ENCODE measurements at places on chromosomes 11 and 22.

DNA sequence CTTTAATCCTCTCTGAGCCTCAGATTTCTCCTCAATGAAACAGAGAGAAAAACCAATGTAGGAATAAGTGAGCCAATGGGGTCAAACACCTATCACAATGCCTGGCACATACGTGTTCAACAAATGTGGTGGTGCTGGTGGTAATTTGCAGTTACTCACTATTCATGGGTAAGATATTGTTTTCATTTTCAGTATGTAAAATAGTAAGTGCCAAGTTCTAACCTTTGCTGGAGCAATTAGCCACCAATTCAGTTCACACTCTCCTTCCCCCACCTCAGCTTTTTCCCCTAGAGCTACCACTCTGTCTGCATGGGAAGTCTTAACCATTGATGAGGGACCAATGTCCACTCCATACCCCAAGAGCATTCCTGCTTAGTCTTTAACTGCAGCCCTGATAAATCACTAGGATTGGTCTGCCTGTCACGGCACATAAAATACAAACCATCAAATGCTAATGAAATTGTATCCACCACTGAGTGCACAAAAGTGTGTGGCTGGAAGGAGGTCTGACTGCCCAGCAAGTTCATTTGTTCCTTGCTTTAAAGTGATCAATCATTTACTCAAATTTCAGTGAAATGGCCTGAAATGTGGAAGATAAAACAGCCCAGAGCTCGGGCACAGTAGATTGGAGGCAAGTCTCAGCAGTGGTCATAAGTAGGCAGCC is 187.4 kb upstream of the API5 start:
- no peak for DNase-seq

GRCh38 chr22:46180370-46181137 is 30.2 kb downstream of the PPARA start:
- DNase-seq: no peak

- DNase-seq: no peak
These were observed 403.0 kb downstream of the TBC1D22A start for GRCh38 chr22:47165338-47166032.

- DNase-seq: no peak
These were observed 12.9 kb upstream of the CRKL start for GRCh38 chr22:20904008-20904979.

GRCh38 chr11:37812281-37812880 is 1214.3 kb upstream of the RAG2 start:
- no peak for DNase-seq

DNA sequence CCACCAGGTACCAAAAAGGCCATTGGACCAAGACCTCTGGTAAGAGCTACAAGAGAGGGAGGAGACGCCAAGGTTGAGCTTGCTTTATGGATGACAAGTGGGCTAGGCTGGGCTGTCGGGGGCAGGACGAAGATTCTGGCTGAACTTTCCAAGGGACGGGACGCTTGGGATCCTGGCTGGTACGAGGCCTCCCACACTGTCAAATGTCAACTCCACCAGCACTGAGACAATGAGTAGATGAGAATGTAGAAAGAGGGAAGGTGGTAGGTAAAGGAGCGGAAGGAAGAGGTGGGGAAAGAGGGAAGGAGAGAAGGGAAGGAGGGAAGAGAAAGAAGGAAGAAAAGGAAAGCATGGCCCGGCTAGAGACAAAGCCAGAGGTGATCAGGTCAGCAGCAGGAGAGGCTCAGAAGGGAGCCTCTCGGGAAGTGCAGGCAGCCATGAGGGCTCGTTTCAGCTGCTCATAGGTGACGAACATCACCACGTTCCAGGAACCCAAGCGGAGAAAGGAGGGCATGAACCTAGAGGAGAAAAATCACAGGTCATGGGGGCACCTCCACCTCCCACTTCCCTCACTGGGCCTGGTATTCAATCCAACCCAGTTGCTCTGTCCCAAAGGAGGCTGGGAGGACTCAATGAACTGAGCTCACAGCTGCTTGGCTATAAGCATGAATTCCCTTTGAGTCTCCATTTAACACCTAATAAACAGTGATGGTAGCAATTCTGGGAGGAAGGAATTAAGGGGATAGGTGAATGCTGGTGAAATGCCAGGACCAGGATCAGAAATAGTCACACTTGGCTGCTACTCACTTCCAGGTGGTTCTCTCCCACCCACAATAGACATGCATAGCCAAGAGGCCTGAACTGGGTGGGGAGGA is 7.8 kb downstream of the UCP2 start:
- DNase-seq: no peak

DNA sequence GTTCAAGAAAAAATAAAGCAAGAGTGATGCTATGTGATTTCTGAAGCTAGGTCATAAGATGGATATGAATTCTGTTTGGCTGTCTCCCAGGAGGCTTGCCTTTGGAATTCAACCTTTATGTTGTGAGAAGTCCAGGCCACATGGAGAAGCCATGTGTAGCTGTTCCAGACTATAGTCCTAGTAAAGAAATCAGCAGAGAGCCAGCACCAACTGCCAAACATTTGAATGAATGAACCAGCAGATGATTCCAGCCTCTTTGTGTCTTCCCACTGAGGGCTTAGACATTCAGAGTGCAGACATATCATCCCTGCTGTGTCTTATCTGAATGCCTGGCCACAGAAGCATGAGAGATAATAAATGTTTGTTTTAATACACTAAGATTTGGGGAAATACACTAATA is 1150.6 kb downstream of the DLG2 start:
- no peak for DNase-seq

- DNase-seq: peak; percentile 87
These were observed 12.5 kb upstream of the TMPRSS6 start for GRCh38 chr22:37121887-37122591.

- DNase-seq: no peak
These were observed 1.1 kb downstream of the APLP2 start for GRCh38 chr11:130070846-130071200.

All from activated T-cell treated with anti-CD3 and anti-CD28 coated beads for 4 hours (primary cell).